NCI-H510A (cell line): ENCODE measurements at places on chromosomes 5 and 9.

DNA sequence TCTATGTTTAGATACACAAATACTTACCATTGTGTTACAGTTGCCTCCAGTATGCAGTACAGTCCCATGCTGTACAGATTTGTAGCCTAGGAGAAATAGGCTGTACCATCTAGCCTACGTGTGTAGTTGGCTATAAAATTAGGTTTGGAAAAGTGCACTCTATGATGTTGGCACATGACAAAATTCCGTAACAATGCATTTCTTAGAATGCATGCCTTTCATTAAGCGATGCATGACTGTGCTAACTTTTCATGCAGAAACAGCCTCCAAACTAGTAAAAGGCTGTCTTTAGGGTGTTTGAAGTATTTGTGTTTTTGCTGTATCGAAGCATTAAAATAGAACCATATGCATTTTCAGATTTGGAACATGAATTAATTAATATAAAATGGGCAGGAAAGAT, 157.9 kb downstream of the RMI1 start:
- no peak for DNase-seq

- no peak for DNase-seq
Observed at GRCh38 chr9:124303762-124304161, 46.0 kb downstream of the NEK6 start.

GRCh38 chr5:145840458-145841132, 5.5 kb upstream of the PRELID2 start:
- no peak for DNase-seq

GRCh38 chr5:118605761-118606160, 382.6 kb downstream of the DTWD2 start:
- no peak for DNase-seq

- DNase-seq, result no peak
Observed at GRCh38 chr5:77266291-77266690, 55.8 kb downstream of the PDE8B start.

GRCh38 chr5:141923448-141924313, at the start of gene DELE1:
TSS of gene DELE1 (plus strand) at chr5:141923871. CDS start at chr5:141923942, 71 bp downstream.
- peak; percentile 82 for DNase-seq

GRCh38 chr9:127520941-127521918, 69.9 kb downstream of the LRSAM1 start:
- no peak for DNase-seq

DNA sequence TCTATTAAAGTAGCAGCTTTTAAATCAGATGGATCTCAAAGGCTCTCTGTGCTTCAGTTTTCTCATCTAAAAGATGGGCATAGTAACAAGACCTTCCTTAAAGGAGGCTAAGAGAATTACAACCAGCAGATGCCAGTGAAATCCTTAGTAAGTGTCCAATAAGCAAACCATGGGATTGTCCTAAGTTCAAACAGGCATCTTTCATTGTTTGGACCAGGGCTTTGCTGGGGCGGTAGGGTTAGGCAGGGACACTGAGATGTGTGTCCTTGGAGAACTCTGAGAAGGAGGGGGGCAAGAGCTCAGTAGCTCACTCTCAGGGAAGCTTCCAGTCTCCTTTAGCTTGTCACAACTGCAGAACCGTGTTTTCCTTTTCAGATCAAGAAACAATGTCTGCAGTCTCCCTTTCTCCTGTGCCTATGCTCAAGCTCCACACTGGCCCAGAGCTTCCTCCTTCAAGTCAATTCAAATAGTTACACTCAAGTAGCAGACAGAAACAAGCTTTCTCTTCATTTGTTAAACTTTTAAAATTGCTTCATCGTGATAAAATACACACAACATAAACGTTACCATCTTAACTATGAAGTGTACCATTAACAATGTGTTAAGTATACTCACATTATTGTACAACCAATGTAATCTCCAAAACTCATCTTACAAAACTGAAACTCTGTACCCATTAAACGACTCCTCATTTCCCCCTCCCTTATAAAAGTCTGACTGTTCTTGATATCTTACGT, 216.2 kb downstream of the PIK3R1 start:
- DNase-seq, result no peak

DNA sequence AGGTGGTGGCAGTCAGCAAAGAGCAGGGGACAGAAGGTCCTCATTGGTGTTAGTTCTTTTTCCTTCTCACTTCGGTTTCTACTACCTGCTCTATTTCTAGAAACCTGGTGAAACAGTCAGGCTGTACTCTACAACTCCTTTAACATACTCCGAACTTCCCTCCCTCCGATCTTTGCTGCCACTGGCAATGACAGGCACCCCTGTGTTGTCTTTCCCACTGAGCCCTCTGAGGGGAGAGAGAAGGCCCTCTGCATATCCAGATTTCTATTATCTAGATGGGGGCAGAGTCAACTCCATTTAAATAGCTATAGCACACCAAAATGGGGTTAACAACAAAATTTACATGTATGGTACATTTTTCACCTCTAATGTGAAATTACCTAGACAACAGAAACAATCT, 123.7 kb downstream of the CDK5RAP2 start:
- DNase-seq, result no peak

DNA sequence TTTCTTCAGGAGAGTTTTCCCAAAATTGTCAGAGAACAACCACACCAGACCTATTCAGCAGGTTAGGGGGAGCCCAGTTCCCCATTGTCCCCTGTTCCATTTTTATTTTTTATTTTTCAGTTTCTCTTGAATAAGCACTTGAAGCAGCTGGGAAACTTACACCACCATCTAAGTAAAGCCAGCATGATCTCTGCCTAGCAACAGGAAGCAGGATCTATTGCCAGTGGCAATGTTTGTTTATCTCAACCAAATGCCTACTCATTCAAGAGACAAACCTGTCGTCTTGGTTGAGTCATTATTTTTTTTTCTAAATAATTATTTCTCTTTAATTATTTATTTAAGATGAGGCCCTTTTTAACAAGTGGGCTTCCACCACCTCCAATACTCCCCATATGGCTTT, 379.3 kb downstream of the PLK2 start:
- no peak for DNase-seq

GRCh38 chr5:142621227-142621626, 64.7 kb downstream of the FGF1 start:
- DNase-seq, result no peak

DNA sequence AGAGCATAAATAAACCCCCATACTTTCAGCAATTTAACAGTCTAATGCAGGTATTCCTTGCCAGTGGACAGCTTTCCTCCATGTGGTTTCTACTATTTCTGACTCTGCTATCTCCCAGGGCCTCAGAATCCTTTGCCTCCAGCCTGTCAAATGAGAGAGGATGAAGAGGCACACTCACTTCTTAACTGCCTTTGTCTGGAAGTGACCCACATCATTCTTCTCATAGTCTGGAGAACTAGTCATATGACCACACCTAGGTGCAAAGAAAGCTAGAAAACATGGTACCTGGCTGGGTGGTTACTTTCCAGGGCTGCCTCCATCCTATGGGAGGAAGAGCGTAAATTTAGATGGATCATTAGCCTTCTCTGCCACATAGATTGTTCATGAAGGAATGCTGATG, 22.5 kb downstream of the PALM2AKAP2 start:
- no peak for DNase-seq

DNA sequence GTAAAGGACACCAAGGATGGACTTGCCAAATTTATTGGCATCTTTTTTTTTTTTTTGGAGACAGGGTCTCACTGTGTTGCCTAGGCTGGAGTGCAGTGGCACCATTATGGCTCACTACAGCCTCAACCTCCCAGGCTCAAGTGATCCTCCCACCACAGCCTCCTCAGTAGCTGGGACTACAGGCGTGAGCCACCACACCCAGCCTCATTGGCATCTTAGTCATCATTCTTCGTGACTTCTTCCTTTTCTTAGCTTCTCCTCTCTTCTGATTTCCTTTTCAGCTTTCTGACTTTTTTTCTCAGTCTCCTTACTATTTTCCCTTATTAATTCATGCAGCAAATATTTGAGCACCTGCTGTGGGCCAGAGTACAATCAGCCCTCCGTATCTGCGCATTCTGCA, 6.1 kb downstream of the MAML1 start:
- no peak for DNase-seq

DNA sequence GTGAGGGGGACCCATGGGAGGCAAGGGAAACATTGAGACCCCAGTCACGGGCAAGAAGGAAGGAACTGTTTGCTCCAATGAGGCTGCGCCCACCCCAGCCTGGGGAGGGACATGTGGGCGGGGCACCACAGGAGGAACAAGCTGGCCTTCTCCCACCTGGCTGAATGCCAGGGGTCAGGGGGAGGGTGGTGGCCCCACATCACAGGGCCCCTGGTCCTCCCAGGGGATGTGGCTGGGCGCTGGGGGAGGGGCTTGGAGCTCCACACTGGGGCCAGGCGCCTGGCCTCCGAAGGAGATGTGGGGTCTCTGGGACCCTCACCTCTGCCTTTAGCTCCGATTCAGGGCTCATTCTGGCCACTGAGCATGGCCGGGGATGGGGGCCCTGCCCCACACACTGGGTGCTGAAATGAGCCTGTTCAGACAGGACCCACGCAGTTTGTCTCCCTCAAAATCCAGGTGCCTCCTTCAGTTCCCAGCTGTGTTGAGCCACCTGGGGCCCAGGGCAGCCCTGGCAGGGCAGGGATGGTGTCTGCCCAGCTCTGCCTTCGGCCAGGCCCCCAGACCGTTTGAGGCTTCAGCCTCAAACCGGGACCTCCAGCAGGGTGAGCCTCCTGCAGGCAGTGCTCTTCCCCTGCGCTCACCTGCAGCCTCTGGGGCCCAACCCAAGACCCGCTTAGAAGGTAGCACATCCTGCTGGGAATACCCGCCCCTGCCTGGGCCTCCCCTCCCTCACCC, 33.2 kb upstream of the NOTCH1 start:
- DNase-seq, result no peak

DNA sequence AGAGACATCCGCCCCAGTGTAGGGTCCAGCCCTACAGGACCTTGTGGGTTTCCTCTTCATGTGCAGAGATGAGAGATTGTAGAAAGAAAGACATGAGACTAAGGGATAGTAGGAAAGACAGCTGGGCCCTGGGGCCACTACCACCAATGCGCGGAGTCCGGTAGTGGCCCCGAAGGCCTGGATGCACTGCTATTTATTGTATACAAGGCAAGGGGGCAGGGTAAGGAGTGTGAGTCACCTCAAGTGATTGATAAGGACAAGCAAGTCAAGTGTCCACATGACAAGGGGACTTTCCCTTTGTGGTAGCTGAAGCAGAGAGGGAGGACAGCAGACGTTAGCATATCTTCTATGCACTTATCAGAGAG, 6.2 kb upstream of the TMEM141 start:
- DNase-seq, result no peak

- DNase-seq, result no peak
Observed at GRCh38 chr9:31677877-31678276, 706.6 kb upstream of the ACO1 start.

DNA sequence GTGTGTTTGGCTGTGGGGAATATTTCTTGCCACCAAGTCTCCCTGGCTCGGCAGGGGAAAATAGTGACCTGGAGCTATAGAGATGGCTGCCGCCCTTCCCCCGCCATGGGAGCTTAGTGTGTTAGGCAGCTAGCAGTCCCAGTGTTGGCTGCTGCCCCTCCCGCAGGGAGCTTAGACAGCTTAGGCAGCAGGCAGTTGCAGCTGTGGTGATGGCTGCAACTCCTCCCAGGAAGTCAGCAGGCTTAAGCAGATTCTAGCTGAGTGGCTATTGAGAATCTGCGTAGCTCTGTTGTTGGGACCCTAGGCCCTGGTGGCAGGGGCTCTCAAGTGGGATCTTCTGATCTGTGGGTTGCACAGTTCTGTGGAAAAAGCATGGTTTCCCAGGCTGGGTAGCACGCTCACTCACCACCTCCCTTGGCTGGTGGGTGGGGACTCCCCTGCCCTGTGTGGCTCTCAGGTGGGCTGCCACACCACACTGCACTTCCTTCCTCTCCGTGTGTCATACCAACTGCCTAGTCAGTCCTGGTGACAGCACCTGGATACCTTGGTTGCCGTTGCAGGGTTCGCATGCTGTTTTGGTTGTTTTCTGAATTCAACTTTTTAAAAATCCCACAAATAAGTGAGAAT, 9.3 kb downstream of the OR1N2 start:
- DNase-seq, result no peak

DNA sequence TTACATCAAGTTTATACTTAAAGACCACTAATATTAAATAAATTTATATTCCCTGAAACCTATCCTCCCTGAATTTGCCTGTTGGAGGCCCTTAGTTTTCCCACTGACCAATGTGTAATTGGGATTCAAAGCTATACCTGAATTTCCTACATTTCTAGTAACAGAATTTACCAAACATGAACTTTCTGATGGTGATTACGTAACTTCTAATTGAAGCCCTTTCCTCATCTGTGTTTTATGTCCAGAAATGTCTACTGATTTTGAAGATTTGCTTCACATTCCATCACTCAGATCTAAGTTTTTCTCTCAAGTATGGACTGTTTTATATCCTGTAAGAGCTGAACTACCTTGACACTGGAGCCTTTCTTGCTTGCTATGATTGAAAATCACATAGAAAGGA, 12.8 kb downstream of the ZFP62 start:
- DNase-seq, result no peak

DNA sequence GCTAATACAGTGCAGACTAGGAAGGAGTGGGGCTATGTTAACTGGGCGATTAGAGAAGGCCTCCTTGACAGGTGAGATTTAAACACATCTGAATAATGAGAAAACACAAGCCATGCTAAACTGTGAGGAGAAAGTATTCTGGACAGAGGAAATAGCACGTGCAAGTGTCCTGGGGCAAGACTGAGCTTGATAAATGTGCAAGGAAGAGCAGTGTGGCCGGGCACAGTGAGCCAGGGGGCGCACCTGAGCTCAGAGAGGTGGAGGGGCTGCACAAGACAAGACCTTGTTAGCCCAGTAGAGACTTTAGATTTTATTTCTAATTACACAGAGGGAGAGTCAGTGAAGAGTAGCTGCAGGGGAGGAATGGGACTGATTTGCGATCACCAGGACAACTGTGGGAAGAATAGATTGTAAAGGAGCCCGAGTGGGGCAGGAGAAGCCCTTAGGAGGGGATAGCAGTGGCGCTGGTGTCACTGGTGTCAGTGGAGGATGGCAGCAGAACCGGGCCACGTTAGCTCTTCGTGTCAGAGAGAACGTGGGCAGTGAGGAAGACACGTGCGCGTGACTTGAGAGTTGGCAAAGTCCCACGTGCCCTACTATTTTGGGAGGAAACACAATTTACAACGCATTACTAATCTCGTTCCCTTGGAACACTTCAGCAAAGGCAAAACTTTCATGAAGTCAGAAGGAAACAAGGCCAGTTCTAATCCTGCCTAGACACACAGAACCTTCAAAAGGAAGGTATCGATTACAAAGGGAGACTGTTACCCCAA, 17.9 kb upstream of the C5orf47 start:
- no peak for DNase-seq

DNA sequence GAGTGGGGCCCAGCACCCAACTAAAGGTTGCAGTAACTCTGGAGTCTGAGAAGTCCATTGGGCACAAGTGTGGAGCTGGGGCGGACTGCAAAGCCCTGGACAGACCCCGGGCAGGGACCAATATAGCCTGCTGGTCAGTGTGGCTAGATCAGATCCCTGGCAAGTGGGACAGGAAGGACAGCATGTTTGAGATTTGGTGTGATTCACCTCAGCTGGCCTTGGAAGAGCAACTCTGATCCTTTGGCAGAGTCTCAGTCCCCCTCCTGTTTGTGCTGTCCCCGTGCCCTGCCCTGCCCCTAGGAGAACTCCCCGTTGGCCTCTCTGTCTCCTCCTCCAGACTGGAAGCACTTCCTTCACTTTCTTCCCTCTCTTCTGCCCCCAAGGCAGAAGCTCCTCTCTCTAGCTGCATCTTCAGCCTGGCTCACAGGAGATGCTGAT, 255.3 kb downstream of the FSTL4 start:
- no peak for DNase-seq

GRCh38 chr5:38892363-38892762, 46.6 kb downstream of the OSMR start:
- DNase-seq, result no peak
